ENCODE measurements at places on chromosomes 13 and 19. TPM values are rescaled to one million over a fixed set of nuclear protein-coding genes. Genes with fewer than 3 reads are reported as not detected.

The PLPP2 gene
- total RNA-seq: not detected

The HPN gene
- 0.30 TPM for total RNA-seq

The CPB2 gene
- not detected for total RNA-seq

The CLASRP gene
- 97.1 TPM for total RNA-seq

The PLPPR2 gene
- 3.1 TPM for total RNA-seq

The RAB3A gene
- total RNA-seq: 1.1 TPM

The ARL11 gene
- total RNA-seq: 0.12 TPM

The ZNF528 gene
- total RNA-seq: 29.8 TPM

The FAAP24 gene
- 4.4 TPM for total RNA-seq

- DNase-seq: no peak
Observed at GRCh38 chr13:44395976-44396694, 22.5 kb downstream of the SERP2 start.

- peak; percentile 95 for DNase-seq
Observed at GRCh38 chr13:112073245-112074138, 6.5 kb downstream of the SOX1 start.

DNA sequence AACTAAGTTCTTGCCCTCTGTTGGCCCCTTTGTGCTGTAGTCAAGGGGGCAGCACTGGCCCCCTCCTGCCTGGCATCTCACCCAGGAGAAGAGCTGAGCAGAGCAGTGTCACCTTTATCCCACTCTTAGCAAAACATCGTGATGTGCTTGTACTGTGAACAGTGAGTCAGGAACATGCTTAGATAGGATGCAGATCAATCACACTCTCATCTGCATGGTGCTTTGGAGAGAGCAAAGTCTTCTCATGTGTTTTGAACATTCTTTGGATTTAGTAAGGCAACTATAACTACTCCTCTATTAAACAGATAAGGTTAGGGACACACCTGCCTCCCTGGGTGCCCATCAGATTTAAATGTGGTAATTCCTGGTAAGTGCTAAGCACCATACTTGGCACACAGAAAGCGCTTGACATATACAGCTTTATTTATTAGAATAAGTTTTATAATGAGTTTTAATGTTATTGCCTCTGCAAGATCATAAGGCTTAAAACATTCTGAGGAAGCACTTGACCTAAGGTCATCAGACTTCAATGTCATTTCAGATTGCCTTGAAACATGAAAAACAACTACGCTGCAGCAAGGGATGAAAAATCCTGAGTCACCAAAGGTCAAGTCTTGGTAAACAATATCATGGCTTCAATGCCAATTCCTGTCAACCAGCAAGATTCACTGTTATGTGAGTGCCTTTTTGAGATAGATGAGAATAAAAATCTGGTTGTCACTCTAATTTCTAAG, 82.4 kb upstream of the IRS2 start:
- no peak for DNase-seq

DNA sequence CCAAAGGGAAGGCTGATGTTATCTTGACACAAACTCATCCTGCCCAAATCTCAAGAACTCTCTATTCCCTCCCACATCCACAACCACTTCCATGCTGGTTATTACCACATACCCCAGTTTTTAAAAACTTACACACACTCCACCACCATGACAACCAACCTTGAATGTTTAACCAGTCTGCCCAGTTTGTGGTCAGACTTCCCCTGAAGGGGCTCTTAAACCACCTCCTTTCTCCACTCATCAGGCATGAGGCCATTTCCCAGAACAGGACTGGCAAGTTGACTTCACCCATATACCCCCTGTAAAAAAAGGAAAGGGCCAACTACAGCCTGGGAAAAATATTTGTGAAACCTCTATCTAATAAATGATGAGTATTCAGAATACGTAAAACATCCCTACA, 12.4 kb upstream of the ZSCAN4 start:
- no peak for DNase-seq

DNA sequence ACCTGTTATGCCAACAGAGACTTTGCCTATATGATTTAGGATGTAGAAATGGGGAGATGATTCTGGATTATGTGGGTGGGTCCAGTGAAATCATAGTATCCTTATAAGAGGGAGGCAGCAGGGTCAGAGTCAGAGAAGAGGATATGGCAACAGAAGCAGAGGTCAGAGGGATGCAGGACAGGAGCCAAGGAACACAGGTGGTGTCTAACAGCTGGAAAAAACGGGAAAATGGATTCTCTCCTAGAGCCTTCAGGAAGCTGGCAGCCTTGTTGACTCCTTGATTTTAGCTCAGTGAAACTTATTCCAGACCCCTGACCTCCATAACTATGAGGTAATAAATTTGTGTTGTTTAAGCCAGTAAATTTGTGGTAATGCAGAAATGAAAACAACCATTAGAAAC, 28.8 kb upstream of the OXGR1 start:
- DNase-seq: no peak

GRCh38 chr13:23615395-23616081, 45.3 kb downstream of the TNFRSF19 start:
- peak; percentile 82 for DNase-seq

DNA sequence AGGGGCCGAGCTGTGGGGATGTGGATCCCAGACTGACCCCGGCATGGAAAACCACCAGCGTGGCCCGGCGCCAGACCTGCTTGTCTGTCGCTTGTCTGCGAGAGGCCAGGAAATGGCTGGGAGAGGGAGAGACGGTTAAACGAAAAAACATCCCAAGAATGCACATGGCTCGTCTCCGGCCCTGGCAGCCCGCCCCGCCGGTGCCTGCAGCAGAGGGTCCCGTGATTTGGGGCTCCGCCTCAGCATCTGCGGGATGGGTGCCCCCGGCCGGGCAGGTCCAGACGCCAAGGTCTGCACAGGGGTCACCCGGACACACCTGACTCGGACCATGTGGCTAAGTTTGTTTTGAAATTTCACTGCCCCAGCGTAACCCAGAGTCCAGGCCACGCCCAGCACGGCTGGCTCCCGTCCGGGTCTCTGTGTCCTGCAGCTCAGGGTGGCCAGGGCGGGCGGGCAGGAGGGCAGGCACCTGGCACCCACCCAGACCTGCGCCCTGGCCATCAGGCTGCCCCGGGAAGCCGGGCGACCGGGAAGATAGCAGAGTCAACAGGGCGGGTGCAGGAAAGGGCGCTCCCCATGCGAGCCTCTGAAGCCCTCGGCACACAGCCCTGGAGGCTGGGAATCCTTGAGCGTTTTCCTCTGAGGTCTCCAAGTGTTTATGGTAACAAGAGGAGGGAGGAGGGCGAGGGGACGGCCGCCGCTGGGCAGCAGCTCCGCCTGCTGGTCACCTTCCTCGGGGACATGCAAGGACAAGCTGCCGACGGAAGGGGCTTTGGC, 103.2 kb downstream of the GADD45B start:
- peak; percentile 93 for DNase-seq

DNA sequence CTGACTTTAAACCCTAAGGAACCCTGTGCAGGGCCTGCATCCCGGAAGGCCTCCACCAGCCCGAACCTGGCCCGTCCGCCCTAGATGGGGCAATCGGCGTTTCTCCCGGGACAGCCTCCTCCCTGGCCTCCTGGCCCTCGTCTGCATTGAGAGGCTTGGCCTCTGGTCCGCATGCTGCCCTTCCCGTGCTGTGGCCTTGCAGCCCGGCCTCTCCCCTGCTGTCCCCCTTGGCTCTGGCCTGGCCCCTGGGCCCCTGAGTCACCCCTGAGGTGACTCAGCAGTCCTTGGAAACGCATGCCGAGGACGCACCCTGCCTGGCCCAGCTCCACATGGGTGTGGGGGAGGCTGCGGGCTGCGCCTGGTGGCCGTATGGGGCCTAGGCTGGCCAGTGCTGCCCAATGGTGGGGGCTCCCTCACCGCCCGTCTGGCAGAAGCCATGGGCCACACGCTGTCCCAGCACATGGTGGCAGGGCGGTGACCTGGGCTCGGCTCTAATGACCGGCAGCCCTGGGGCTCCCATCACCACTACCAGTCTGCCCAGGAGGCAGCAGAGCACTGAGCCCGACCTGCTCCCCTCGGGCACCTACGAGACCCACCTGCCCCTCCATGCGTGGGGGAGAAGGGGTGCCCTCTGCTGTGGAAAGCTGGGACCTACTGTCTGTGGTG, 25.7 kb downstream of the SH3GL1 start:
- no peak for DNase-seq

DNA sequence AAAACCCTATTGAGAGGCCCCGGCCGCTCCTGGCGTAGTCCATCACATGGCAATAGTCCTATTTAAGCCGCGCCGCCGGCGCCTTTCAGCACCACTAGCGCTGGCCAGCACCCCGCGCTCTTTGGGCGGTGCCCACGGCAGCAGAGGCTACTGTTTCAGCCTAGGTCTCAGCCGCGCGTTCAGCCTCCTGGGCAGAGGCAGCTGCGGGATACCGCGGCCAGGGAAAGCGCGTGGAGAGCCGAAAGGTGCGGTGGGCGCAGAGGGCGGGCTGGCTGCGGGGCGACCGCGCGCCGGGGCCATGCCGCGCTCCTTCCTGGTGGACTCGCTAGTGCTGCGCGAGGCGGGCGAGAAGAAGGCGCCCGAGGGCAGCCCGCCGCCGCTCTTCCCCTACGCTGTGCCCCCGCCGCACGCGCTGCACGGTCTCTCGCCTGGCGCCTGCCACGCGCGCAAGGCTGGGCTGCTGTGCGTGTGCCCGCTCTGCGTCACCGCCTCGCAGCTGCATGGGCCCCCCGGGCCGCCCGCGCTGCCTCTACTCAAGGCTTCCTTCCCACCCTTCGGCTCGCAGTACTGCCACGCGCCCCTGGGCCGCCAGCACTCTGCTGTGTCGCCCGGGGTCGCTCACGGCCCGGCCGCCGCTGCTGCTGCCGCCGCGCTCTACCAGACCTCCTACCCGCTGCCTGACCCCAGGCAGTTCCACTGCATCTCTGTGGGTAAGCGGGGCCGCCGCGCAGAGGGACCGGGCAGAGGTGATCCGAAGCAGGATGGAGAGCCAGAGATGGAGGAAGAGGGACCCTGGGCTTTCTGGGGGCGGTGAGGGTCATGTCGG, at the start of gene GSX1:
GSX1 (plus strand) TSS at position 91 of the 826 bp plus-strand sequence; CDS start at position 299, 208 bp downstream.
- peak; percentile 96 for DNase-seq

DNA sequence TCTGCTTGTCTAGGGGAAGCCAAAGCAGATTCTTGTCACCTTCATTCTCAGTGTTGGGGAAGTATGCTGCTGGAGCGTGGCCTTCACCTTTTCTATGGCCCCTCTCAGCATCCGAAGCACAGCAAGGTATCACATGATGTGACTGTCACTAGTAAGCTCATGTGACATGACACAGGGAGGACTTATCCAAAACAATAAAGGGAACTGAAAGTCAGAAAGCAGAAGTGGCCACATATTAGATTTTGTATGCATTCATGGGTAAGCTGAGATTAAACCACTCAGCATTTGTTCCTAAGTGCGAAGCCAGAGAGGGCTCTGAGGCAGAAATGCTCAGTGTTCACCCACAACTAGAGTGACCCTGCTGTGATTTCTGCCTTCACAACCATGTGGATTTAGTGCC, 72.8 kb upstream of the PCDH8 start:
- no peak for DNase-seq

DNA sequence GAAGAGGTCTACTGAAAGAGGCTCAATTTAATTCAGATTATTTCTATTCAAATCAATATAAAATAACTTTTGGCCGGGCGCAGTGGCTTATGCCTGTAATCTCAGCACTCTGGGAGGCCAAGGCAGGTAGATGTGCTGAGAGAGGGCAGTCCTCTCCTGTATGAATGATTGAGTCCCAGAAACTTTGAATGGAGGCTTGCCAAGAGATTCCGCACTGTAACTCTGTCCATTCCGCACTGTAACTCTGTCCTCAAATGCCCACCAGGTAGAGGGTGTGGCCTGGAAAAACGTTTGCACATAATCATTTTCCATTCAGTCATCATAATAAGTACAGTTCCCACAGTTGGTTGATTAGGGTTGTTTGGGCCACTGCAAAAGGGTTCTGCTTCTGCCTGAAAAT, 274.7 kb upstream of the SOX21 start:
- no peak for DNase-seq

DNA sequence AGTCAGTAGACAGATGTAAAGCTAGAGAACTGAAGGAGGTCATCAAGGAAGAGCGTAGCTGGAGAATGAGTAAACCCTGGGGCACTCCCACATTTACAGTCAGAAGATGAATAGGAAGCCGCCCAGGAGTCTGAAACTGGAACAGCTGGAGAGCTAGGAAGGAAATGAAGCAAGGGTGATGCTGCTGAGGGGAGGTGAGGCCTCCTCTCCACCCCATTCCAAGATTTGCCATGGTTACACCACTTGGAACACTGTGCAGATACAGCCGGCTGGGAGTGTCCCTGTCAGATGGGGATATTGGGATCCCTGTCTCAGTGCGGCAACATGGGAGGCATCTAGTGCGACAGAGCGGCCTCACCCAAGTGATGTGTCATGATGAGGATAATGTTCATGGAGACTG, 51.8 kb upstream of the GPI start:
- DNase-seq: no peak

DNA sequence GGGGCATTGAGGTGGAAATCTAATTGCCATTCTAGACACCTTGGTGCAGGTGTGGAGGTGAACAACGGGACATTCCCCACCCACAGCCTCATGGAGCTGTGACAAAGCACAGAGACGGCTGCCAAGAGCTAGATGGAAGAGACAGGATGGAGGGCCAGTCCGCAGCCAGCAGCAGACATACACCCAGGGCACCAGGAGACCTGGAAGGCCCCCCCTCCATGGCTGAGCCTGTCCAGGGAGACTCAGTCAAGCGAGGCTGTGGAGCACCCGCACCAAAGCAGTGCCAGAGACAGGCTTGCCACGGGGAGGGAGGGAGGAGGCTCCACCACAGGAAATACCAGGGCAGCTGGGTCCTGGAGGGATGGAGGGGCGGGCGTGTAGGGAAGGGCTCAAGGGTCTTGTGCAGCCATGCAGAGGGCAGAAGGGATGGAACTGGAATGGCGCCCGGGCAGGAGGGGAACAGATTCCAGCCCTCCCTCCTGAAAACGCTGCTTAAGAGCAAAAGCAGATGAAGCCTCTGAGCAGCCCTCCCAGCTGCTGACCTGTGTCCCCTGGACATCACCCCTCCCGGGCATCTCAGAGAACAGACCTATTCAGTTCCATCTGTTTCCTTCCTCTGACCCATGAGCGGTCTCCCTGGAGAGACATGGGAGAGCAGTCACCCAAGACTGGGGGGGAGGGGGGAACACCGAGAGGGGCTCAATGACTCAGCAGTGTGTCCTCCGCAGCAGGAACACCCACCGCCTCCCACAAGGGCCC, 14.4 kb downstream of the EPS15L1 start:
- peak; percentile 23 for DNase-seq

- no peak for DNase-seq
Observed at GRCh38 chr13:110012102-110012739, 225.8 kb upstream of the IRS2 start.

GRCh38 chr13:70630247-70630646, 522.0 kb upstream of the KLHL1 start:
- no peak for DNase-seq

- DNase-seq: no peak
Observed at GRCh38 chr13:51636349-51636890, 52.2 kb downstream of the WDFY2 start.

GRCh38 chr13:43730642-43731041, 56.1 kb downstream of the ENOX1 start:
- no peak for DNase-seq

GRCh38 chr13:98389319-98389718, 187.6 kb downstream of the STK24 start:
- DNase-seq: no peak

GRCh38 chr13:108781312-108781711, 151.9 kb downstream of the MYO16 start:
- no peak for DNase-seq

GRCh38 chr19:7603919-7604318, 8.3 kb downstream of the CAMSAP3 start:
- no peak for DNase-seq

GRCh38 chr13:46235286-46235685, 23.6 kb downstream of the LRRC63 start:
- DNase-seq: no peak
